Prostate gland (tissue), 2 donors: ENCODE measurements at places on chromosomes 16 and 17. TPM values are rescaled to one million over a fixed set of nuclear protein-coding genes. Genes with fewer than 3 reads are reported as not detected.

Gene PRKCB
- 2.9 TPM for total RNA-seq

Gene RGS11
- 5.9 TPM for total RNA-seq

GRCh38 chr17:39551879-39552278 lies 55.8 kb downstream of the NEUROD2 start:
- H3K4me1 ChIP-seq = no peaks in the 10 kb centered on the region
- H3K36me3 ChIP-seq = peaks cover 4% of the 10 kb centered on the region
- no peak overlapping the region for H3K4me3 ChIP-seq
- DNase-seq = no peak

GRCh38 chr17:76855105-76855504 lies 13.1 kb upstream of the MGAT5B start:
- no peak overlapping the region for H3K4me3 ChIP-seq
- DNase-seq = no peak
- H3K36me3 ChIP-seq = no peaks in the 10 kb centered on the region
- H3K27me3 ChIP-seq = no peaks in the 10 kb centered on the region

- no peaks in the 10 kb centered on the region for H3K27me3 ChIP-seq
- H3K36me3 ChIP-seq = no peaks in the 10 kb centered on the region
- DNase-seq = no peak
Observed at GRCh38 chr17:39393736-39394135, 7.7 kb downstream of the FBXL20 start.

GRCh38 chr16:57906382-57907316 lies 64.3 kb downstream of the CNGB1 start:
- H3K4me1 ChIP-seq = no peaks in the 10 kb centered on the region
- no peak for DNase-seq
- H3K27ac ChIP-seq = no peak overlapping the region
- H3K4me3 ChIP-seq = no peak overlapping the region
- peaks cover 2% of the 10 kb centered on the region for H3K27me3 ChIP-seq
- no peaks in the 10 kb centered on the region for H3K36me3 ChIP-seq

- H3K27ac ChIP-seq = no peak overlapping the region
- no peak for DNase-seq
- H3K27me3 ChIP-seq = no peaks in the 10 kb centered on the region
- H3K36me3 ChIP-seq = no peaks in the 10 kb centered on the region
- H3K4me1 ChIP-seq = no peaks in the 10 kb centered on the region
Observed at GRCh38 chr17:50605429-50605828, 29.3 kb upstream of the ABCC3 start.

DNA sequence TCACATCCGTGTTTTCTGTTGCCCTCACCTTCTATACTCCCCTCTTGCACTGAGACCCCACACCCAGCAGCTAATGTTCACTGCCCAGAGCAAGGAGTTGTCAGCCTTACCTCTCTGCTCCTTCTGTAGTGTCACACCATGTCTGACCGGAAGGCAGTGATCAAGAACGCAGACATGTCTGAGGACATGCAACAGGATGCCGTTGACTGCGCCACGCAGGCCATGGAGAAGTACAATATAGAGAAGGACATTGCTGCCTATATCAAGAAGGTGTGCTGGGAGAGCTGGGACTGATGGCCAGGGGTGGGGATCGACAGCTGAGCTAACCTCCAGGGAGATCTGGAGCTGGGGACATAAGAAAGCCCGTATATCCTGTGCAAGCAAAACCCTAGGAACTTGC lies 3.7 kb downstream of the DYNLL2 start:
- H3K27me3 ChIP-seq = no peaks in the 10 kb centered on the region
- no peak overlapping the region for H3K4me3 ChIP-seq
- H3K27ac ChIP-seq = no peak overlapping the region
- no peak for DNase-seq
- peaks cover 21% of the 10 kb centered on the region for H3K4me1 ChIP-seq
- peaks cover 4% of the 10 kb centered on the region for H3K36me3 ChIP-seq

DNA sequence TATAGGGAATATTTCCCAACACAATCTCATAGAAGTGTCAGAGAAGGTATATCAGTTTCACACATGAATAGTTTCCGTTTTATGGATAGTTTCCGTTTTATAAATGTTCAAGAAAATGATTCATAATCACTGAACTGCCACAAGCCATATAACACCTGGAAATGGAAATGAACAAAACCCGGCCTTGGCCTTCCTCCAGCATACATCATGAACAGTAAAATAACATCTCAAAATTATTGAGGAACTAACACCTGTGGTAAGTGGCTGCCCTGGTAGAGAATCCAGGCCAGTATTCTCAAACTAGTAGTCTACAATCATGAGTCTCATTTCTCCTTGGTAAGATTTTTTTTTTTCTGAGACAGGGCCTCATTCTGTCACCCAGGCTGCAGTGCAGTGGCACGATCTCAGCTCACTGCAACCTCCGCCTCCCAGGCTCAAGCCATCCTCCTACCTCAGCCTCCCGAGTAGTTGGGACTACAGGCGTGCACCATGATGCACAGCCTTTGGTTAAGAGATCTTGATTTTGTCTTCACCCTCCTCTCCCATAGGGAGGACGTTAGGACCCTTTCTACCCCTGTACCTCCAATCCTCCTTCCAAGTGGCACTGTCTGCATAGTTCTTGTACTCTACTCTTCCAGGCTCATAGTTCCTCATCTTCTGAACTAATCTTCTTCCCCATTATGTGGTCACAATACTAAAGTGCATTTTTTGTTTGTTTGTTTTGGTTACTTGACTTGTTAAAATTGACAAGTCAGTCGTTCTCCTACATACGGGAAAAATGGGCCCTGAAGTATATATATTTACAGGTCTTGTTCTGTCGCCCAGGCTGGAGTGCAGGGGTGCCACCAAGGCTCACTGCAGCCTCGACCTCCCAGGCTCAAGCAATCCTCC lies 15.0 kb upstream of the RGS9 start:
- no peaks in the 10 kb centered on the region for H3K4me1 ChIP-seq
- no peak for DNase-seq
- H3K4me3 ChIP-seq = peak overlapping the region; percentile 71
- H3K36me3 ChIP-seq = no peaks in the 10 kb centered on the region
- H3K27me3 ChIP-seq = no peaks in the 10 kb centered on the region

DNA sequence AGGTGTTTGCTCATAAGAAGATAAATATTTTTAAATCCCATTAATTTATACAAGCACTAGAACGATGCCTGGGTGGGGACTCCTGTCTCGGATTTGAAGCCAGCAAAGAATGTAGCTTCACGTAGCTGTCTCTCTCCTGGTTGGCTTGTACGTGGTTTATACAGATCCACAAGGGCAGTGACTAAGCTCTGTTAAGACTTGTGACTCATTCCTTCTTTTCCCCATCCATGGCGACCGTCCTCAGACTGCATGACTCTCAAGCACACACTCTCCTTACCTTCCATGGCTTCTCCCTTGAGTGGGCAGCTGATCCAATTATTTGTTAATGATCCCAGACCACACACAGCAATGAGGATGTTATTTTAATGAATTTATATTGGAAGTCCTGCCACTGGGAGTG lies 679.7 kb upstream of the SOX9 start:
- DNase-seq = peak; percentile 8
- H3K4me1 ChIP-seq = no peaks in the 10 kb centered on the region
- H3K27ac ChIP-seq = no peak overlapping the region
- H3K4me3 ChIP-seq = no peak overlapping the region
- no peaks in the 10 kb centered on the region for H3K27me3 ChIP-seq

Gene SOST
- total RNA-seq = 0.18 TPM

- no peaks in the 10 kb centered on the region for H3K27me3 ChIP-seq
- H3K4me3 ChIP-seq = no peak overlapping the region
- no peaks in the 10 kb centered on the region for H3K4me1 ChIP-seq
Observed at GRCh38 chr16:3681206-3681605, 26.7 kb downstream of the DNASE1 start.

DNA sequence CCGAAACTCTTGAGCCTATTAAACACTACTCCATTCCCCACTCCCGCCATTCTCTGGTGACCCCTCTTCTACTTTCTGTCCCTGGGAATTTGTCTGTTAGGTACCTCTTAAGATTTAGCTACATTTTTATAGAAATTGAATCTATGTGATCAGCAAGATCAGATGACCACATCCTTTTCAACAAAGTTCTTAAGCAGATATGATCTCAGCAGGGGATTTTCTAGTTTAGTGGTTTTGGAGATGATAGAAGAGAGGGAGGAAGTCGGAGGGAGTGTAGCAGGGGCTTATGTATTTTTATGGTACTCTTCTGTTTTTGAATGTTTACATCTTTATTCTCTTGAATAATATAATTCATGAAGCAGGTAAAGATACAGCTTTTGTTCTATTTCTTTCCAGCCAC lies 40.8 kb downstream of the RPA1 start:
- no peaks in the 10 kb centered on the region for H3K4me1 ChIP-seq
- no peak for DNase-seq
- no peaks in the 10 kb centered on the region for H3K27me3 ChIP-seq
- H3K36me3 ChIP-seq = no peaks in the 10 kb centered on the region

GRCh38 chr17:79388556-79389295 lies 222.1 kb downstream of the RBFOX3 start:
- H3K4me1 ChIP-seq = no peaks in the 10 kb centered on the region
- H3K36me3 ChIP-seq = no peaks in the 10 kb centered on the region
- peaks cover 7% of the 10 kb centered on the region for H3K27me3 ChIP-seq
- DNase-seq = peak; percentile 39
- no peak overlapping the region for H3K27ac ChIP-seq
- no peak overlapping the region for H3K4me3 ChIP-seq

GRCh38 chr17:60435244-60436167 lies 13.2 kb downstream of the CHCT1 start:
- H3K36me3 ChIP-seq = no peaks in the 10 kb centered on the region
- H3K27me3 ChIP-seq = no peaks in the 10 kb centered on the region
- peak; percentile 77 for DNase-seq

GRCh38 chr16:3651461-3652372 lies 2.8 kb upstream of the DNASE1 start:
- no peaks in the 10 kb centered on the region for H3K27me3 ChIP-seq
- H3K27ac ChIP-seq = no peak overlapping the region
- H3K4me1 ChIP-seq = peaks cover 6% of the 10 kb centered on the region
- no peak overlapping the region for H3K4me3 ChIP-seq

Gene BPTF
- total RNA-seq = 138 TPM

DNA sequence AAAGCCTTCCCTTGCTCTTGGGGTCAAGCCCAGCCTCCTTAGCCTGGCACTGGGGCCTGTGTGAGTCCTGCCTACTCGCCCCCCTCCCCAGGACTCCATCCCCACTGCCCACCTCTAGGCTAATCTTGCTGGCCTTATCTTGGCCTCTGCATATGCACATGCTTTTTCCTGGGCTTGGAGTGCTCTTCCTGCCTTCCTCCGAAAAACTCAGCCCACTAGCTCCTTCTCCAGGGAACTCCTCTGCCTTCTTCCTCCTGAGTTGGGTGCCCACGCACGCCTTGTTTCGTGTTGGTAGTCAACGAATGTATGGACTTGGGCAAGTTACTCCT lies 16.5 kb downstream of the TBX2 start:
- no peaks in the 10 kb centered on the region for H3K4me1 ChIP-seq
- DNase-seq = no peak
- H3K27me3 ChIP-seq = no peaks in the 10 kb centered on the region
- H3K27ac ChIP-seq = no peak overlapping the region
- H3K36me3 ChIP-seq = no peaks in the 10 kb centered on the region

Gene CCL3
- not detected for total RNA-seq

DNA sequence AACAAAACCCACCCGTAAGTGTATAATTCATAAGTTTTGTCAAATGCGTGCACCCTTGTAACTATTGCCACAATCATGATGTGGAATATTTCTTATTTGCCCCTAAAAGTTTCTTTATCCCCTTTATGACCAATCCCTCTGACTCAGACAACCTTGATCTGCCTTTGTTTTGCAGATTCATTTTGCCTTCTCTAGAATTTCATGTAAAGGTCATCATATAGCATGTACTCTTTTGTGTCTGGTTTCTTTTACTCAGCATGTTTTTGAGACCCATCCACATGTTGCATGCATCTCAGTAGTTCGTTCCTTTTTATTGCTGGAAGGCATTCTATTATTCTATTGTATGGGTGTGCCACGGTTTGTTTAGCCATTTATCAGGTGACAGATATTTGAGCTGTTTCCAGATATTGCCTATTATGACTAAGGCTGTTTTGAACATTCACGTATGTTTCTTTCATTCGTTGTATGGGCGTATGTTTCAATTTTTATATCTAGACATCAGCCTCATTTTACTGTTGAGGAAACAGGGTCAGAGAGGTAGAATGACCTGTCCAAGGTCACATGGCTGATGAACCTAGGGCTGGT lies 192.4 kb downstream of the RAB11FIP4 start:
- DNase-seq = no peak
- peaks cover 10% of the 10 kb centered on the region for H3K4me1 ChIP-seq
- H3K36me3 ChIP-seq = no peaks in the 10 kb centered on the region
- H3K4me3 ChIP-seq = no peak overlapping the region
- H3K27me3 ChIP-seq = no peaks in the 10 kb centered on the region

DNA sequence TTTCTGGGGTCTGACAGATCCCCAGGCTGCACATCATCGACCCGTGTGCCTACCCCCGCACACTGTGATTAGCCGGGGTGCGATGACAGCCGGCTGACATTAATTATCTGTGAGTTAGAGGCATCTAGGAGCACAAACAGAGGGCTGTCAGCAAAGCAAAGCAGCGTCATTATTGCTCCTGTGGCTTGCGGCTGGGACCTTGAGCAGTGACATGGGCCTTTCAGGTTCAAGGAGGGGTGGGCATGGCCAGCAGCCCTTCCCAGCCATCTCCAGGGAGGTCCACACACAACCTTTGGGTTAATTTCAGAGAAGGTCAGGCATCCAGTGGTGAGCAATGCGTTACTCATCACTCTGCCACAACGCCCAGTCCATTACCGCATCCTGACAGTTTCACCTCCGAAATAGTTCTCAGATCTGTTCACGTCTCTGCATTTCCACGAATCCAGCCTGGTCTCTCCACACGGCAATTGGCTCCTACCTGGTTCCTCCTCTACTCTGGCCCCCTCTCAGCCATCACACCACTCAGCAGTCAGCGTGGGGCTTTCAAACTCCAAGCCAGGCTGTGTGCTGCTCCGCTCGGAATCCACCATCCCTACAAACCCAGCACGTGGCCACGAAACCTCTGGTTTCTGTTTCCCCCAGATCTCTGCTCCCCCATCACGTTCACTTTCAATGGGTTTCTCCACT lies 249.7 kb upstream of the C16orf82 start:
- no peaks in the 10 kb centered on the region for H3K4me1 ChIP-seq
- no peaks in the 10 kb centered on the region for H3K27me3 ChIP-seq
- H3K36me3 ChIP-seq = no peaks in the 10 kb centered on the region
- no peak overlapping the region for H3K4me3 ChIP-seq
- H3K27ac ChIP-seq = no peak overlapping the region
- no peak for DNase-seq

DNA sequence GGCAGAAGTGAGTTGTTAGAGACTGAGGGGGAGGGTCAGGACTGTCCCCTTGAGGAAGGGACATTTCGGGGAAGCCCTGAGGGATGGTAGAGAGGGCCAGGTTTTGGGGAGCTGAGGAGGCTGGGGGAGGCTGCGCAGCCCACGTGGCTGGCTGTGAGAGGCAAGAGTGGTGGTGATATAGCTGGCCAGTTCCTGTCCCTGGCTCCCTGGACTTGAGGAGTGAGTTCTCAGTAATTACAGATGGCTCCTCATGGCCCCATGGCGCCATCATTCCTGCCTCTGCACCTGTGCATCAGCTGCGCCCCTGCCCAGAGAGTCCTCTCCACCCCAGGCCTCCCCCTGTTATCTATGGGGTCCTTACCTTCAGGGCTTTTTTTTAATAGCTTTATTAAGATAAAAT lies 30.3 kb downstream of the MPRIP start:
- no peak overlapping the region for H3K4me3 ChIP-seq
- DNase-seq = no peak
- H3K27me3 ChIP-seq = no peaks in the 10 kb centered on the region
- H3K36me3 ChIP-seq = no peaks in the 10 kb centered on the region
- no peak overlapping the region for H3K27ac ChIP-seq

- H3K27me3 ChIP-seq = no peaks in the 10 kb centered on the region
- no peak for DNase-seq
Observed at GRCh38 chr17:17795946-17796786, 40.6 kb downstream of the SREBF1 start.
